ENCODE measurements at places on chromosomes 12 and 14.

DNA sequence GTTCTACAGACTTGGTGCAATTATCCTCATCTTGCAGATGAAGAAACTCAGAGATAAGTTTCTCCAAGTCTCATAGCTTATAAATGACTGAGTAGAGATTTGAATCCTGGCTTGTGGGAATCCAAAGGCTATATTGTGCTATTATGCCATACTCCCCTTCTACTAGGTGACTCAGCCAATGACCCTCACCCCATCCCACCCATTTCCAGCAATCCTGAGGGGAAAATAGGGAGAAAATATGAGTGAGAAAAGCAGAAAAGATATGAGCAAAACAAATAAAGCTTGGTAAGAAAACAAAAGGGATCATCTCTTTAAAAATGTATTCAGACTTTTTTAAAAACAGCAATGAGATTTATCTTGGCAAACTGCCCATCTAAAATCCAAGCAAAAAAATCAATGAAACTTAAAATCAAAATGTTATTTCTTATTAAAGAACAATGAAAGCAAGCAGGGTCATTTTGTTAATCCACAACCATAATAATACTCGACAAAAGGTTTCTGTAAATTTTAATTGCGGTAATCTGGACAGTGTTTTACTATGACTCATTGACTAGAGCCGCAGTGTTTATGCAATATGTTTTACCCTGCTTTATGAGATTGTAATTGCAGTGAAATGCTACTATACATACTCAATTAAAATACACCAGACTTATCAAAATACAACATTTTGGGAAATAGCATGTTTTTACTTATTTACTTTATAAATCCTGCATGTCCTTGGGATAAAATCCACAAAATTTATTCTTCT is 13.1 kb upstream of the LGR5 start:
- no peak for DNase-seq

GRCh38 chr12:9999016-9999415 is at the start of gene CLEC1B:
TSS of gene CLEC1B (minus strand) at chr12:9999121. CDS start at chr12:9999100, 21 bp downstream.
- DNase-seq = no peak

- no peak for DNase-seq
Observed at GRCh38 chr14:92613008-92613658, 99.6 kb downstream of the RIN3 start.

- DNase-seq = no peak
Observed at GRCh38 chr14:62189698-62190097, 427.5 kb downstream of the SNAPC1 start.

DNA sequence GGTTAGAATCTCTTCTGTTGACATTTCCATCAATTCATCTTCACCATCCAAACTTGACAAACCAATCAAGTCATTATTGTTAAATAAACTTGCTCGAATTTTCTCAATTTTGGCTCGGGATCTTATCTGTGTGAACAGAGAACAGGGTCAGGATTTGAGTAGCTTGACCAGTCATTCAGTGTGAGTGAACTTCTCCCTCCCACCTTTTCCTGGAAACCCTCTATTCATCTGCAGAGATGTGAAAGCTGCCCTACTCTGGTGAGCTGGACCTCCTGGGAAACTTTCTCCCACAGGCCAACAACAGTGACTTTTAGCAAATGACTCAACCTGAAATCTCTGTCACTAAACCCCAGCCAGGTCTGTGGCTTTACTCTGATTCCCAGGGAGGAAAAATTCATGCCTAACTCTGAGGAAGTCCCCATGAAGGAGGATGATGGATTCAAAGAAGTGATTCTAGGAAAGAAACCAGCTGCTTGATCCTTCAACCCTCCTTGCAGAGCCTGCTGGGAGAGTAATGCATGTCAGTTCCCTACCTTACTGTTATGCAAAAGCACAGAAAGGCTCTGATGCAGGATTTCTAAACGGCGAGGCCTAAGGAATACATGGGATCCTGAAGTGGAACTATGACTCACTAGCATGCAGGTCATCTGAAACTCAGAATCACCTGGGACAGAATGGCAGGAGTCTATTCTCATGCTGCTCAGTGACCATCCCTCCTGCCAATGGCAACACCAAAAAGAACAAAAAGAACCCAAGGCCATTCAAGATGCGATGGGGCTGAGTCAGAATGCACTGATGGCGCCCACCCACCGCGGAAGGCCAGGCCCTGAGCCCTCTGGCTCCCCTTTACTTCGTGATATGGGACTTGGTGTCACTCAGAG is 58.0 kb downstream of the TRAFD1 start:
- no peak for DNase-seq

GRCh38 chr12:120110550-120111501 is 5.7 kb downstream of the RAB35 start:
- DNase-seq = no peak

GRCh38 chr14:88841741-88842140 is 17.3 kb downstream of the TTC8 start:
- DNase-seq = no peak

- DNase-seq = peak; percentile 51
Observed at GRCh38 chr12:121811434-121812319, 7.9 kb downstream of the SETD1B start.

DNA sequence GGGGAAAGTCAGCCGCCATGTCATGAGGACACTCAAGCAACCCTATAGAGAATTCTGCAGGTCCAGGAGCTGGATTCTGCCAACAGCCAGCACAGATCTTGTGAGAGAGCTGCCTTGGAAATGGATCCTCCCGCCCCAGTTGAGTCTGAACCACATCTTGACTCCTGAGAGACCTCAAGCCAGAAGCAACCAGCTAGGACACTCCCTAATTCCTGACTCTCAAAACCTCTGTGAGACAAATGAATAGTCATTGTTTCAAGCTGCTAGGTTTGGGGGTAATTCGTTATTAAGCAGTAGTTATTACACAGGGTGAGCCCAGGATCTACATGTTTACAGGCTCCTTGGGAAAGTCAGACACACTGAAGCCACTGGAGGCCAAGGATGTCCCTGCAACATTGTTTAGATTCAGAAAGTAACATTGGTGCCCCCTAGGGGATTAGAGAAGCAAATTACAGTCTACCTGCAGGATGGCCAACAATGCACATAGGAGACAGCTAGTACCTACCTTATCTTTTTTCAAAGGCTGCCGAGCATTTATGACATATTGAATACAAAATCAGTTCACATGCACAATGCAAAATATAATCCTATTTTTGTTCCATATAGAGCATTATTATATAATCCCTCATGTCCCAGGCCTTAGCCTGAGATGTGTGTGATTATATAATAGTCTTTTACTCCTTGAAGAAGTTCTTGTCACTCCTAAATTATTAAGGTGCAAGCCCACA is 57.9 kb upstream of the FICD start:
- DNase-seq = peak; percentile 58

DNA sequence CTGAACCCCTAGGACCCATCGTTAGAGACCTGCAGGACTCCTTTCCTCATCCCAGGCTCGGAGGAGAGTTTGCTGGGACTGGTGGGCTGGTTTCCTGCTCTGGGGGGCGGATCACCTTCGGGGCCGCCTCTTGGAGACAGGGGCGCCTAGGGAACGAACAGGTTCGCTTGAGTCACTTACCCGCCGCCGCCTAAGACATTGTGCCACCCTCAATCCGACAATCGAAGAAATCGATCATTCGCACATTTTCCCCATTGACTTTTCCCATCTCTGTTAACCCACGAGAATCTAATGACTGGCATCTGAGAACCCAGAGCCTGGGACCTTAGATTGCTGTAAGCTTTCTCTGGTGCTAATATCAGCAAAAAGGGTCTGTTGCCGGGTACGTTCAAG is 322 bp downstream of the SLC39A9 start:
- DNase-seq = no peak

- no peak for DNase-seq
Observed at GRCh38 chr12:47751561-47751960, 7.1 kb downstream of the RAPGEF3 start.

DNA sequence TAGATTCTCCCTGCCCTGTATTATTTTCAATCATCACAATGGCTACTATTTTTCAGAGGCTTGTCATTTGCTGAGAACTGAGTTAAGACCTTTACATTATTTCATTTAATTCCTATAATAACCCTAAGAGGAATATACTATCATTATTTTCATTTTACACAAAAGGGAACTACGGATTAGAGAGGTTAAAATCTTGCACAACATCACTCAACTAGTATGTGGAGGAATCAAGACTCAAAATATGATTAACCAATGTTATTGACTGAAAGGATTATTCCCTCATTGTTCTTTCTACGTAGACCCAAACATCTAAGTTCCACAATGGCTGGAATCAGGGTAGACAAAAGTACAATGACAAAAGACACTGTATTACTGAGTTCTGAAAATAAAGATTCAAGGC is 45.0 kb downstream of the GPR65 start:
- DNase-seq = no peak

DNA sequence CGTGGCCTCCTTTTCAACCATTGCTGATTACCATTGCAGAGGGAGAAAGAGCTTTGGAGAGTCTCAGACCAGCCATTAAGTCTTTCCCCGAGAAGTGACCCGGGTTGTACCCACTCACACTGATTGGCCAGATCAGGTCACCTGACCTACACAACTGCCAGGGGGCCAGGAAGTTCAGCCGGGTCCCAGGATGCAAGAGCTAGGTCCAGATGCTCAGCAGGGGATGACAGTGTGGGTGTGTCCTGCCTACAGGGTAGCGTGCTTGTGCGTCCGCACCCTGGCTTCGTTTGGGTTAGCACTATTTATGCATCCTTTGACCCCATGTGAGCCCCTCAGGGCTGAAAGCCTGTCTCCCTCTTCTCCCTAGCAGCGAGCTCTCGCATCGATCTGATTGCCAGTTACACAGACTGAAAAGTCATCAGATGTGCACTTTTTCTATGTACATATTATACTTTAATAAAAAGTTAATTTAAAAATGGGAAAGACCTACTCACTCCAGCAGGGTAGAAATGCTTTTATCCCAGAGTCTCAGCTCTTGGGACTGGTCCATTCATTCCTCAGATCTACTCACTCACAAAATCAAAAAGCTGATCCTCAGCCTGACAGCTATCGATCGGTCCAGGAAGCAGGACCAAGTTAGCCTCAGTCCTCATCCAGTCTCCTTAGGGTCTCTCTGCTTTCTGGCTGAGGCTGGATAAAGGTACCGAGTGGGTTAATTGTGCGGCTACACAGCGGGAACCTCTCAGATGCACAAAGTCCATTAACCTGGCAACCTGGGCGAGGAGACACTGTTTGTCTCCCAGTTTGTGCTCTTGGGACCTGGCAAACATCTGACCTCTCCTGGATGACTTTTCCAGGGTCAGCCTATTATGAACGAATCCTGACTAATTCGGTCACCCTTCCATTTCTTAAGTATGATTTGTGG is 68.0 kb downstream of the SERPINA3 start:
- DNase-seq = no peak

GRCh38 chr14:105939810-105940508 is 413.6 kb downstream of the TMEM121 start:
- no peak for DNase-seq

DNA sequence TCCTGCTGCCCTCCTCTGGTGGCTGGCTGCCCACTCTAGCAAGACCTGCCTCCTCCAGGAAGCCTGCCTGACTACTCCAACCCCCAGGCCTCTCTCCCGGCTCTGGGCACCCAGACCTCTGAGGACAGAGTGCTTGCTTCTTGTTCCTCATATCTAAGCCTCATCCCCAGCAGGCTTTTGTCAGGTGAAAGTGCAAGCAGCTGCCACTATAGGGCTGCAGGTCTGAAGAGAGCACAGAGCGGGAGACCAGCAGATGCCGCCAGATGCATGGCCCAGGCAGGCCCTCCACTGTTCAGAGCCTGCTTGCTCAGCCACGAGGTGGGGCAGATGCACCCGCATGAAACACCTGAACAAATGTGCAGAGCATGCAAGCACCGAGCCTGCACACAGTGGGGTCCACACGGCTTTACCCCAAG is 73.0 kb downstream of the SERPINA3 start:
- DNase-seq = no peak

- no peak for DNase-seq
Observed at GRCh38 chr12:93524386-93525133, 47.9 kb upstream of the SOCS2 start.

- DNase-seq = peak; percentile 34
Observed at GRCh38 chr12:121005346-121005815, 10.9 kb downstream of the C12orf43 start.

DNA sequence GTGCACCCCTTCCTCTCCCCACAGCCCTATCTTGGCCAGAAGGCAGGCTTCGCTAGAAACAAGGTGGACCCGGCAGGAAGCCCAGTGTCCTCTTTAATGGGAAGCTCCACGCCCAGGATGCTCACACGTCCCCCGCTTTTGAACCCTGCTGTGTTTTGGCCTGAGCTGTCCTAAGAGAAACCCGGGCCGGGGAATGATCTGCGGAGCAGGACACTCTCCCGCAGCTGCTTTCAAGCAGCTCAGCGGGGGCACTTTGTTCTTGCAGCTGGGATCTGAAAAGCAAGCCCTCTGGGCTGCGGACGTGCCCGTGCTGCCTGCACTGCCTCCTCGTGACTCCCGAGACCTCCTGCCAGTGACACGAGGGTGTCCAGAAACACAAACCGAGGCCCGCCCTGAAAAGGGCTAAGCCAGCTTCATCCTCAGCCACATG is 30.0 kb downstream of the SCARB1 start:
- no peak for DNase-seq

DNA sequence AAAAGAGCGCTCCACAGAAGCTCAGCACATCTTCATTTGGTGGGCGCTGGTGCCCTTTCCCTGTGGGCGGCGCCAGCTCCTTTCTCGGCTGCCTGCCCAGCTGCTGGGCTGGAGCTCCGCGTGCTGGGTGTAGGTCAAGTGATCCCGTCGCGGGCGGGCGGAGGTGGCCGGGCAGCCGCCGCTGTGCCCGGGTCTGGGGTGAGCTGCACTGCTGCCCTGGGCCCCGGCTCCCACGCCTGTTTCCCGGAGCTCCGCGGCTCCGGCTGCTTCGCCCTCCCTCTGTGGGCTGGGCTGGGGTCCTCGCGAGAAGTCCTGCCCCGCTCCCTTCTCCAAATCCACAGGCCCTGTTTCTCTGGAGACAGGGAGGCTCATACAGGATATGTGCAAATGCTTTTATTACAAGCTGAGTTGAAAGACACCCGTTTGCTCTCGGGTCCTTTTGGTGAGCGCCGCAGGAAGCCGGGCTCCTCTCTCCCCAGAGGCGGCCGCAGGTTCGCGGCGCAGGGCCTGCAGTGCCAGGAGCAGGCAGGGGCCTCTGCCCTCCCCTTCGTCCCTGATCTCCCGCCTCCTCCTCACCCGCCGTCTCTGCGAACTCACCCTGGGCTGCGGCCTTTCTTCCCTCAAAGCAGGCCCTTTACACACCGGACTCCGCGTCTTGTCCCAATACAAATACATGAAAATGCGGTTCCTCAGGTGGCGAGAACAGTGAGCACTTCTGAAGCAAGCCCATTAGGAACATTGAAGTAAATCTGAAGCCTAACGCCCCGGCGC is 67.8 kb upstream of the CAPRIN2 start:
- DNase-seq = no peak

Measured in SW 1271 (cell line).